ENCODE measurements at places on chromosomes 3 and 15.

DNA sequence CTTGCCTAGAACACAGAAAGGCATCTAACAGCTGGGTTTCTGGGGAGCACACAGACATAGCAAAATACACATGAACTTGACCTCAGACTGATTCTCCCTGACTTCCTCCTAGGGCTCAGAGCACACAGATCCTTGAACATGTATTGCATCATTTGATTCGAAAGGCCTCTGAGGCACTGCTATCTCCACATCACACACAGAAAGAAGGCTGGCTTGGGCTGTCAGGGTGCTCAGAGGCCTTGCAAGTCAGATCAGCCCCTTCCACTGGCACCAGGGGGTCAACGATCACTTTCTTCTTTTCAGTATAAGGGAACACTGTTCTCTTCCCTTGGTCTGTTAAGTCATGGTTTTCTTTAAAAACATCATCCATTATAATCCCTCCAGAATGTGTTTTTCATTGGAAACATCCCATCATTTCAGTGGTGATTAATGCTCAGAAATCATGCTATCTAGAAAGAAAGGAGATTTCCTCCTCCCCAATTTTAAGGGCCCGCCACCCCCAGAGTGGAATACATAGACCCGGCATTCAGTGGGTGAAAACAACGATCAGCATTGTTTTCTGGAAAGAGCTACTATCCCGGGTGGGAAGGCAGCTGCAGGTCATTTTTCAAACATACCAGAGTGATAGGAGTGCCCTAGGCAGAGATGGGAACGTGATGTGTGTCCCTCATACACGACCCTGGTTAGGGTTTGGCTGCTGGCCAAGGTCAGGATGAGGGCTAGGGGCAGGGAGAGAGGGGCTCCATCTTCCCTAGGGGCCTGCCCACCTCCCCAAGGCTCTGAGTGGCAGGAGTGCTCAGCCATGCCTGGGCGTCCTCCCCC is 253.3 kb upstream of the LYSMD4 start:
- DNase-seq: no peak

DNA sequence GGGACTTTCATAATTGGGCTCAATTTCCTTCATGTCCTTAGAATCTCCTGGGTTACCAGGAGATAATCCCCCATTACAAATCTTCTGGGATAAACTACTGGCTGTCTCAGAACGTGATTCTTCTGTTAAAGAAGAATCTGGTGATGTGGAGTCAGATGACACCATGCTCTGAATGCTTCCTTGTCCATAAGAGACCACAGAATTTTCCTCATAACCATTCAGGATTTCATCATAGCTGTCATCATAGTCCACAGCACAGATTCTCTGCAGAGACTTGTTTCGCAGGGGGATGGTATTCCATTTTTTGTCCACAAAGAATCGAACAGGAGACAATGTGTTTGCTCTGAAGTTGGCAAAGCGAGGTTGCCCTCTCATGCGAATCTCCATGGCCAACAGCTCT is 109.8 kb upstream of the TSPAN3 start:
- no peak for DNase-seq

- DNase-seq: no peak
Measured at GRCh38 chr3:162602619-162603018, 1106.0 kb downstream of the OTOL1 start.

- no peak for DNase-seq
Measured at GRCh38 chr15:101501703-101502373, 12.3 kb upstream of the PCSK6 start.

- DNase-seq: no peak
Measured at GRCh38 chr3:124260206-124260915, 268.4 kb upstream of the ROPN1 start.

DNA sequence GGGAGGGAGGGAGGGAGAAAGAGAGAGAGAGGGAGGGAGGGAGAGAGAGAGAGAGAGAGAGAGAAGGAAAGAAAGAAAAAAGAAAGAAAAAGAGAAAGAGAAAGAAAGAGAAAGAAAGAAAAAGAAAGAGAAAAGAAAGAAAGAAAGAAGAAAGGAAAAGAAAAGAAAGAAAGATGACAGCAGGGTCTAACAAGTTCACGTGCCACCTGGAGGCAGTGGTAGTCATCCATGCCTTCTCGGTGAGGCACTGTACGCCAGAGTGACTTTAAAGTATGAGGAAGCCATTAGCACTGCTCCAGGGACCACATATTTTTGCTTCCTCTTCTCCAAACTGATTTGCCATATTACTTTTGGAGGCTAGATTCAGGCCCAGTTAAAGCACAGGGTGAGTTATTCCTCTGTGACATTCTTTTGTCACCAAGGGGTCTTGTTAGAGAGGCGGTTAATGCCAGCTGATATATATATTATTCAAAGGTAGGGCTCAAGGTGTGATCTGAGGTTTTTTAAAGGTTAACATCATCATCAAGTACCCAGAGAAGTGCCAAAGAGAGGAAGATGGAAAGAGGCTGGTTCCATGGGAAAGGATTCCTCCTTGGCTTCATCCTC is at the start of gene HTR3D:
TSS of gene HTR3D (plus strand) at position 556 of the 606 bp plus-strand sequence. CDS start at position 556, 0 bp downstream.
- DNase-seq: no peak

- DNase-seq: no peak
Measured at GRCh38 chr3:152261329-152261728, 7.4 kb upstream of the MBNL1 start.

GRCh38 chr3:67737906-67738865 is 83.8 kb upstream of the SUCLG2 start:
- DNase-seq: no peak

- no peak for DNase-seq
Measured at GRCh38 chr3:67489816-67490215, 164.6 kb downstream of the SUCLG2 start.

- DNase-seq: no peak
Measured at GRCh38 chr15:78564743-78565096, 600 bp upstream of the CHRNA5 start.

GRCh38 chr3:15269091-15269989 is 63.0 kb downstream of the SH3BP5 start:
- no peak for DNase-seq

DNA sequence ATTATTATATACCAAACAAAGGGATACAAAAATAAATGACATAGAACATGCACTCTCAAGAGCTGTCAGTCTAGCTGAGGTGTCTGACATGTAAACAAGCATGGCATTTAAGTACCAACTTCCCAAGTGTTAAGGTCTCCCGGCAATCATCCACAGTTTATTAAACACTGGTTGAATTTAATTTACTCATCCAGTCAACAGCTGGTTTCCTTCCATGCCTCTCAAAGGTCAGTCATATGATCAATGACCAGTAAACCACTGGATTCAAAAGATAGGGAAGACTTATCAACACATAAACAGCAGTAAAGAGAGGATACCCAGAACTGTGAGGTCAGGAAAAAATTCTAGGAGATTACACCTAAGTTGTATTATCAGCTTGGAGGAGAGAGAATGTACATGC is 80.4 kb downstream of the ADAM10 start:
- no peak for DNase-seq

GRCh38 chr3:49495023-49495422 is 25.0 kb downstream of the DAG1 start:
- no peak for DNase-seq

GRCh38 chr3:24678021-24678420 is 183.4 kb upstream of the THRB start:
- no peak for DNase-seq

- no peak for DNase-seq
Measured at GRCh38 chr3:53153980-53154379, 7.0 kb upstream of the PRKCD start.

GRCh38 chr3:107414325-107414964 is 37.2 kb downstream of the CCDC54 start:
- no peak for DNase-seq

GRCh38 chr3:197555281-197556261 is at the start of gene BDH1:
TSS of gene BDH1 (minus strand) at chr3:197555968. CDS start at chr3:197546443, 9,525 bp downstream.
- DNase-seq: no peak

DNA sequence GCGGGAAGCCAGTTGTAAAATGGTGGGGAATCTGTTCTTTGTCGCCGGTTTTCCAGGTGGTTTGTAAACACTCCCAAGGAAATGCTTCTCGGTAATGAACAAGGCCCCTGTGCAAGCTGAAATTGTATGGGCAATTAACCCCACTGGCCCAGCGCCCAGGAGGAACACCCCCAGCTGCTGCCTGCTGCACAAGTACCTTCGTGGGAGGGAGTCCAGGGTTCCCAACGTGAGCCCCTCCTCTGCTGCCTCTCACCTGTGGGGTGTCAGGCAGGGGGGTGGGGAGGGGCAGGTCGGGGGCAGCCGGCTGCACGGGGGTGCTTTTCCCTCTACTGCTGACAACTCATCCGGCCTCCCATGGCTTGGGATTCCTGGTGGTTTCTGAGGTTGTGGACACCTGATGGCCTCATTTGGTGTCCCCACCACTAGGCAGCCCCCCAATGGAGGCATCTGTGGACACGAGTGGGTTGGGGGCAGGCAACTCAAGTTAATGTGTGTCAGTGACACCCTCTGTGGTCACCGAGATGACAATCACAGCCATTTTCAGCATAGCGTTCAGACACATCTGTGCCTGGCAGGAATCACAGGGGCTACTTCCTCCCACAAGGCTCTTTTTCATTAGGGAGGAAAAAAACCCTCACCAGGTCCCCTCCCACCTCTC is 35.6 kb upstream of the PRR23E start:
- no peak for DNase-seq

GRCh38 chr15:43243020-43243645 is 22.3 kb upstream of the EPB42 start:
- DNase-seq: no peak
